Ascending aorta (tissue), 2 donors: ENCODE measurements at places on chromosomes 1 and 21.
A peak's percentile ranks its signal among the peaks of the same experiment; 100 is the strongest.

DNA sequence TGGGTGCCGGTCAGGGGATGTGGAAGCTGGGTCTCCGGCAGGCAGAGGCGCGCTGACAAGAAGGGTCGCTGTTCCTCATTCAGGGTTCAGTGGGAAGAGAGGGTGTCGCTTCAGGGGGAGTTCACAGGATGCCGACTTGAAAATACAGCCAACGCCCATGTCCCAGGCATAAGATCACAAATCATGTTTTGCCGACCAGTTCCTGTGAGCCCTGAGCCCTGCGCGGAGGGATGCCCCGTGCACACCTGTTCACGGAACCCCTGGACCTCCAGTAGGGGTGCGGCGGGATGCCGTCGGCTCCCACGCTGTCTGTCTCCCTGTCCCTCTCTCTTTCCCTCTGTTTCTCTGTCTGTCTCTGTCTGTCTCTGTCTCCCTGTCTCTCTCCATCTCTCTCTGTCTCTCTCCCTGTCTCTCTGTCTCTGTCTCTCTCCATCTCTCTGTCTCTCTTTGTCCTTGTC, 26.8 kb downstream of the TP73 start:
- no peak for DNase-seq

GRCh38 chr21:40080385-40080784, 213.1 kb downstream of the PCP4 start:
- no peak for DNase-seq

DNA sequence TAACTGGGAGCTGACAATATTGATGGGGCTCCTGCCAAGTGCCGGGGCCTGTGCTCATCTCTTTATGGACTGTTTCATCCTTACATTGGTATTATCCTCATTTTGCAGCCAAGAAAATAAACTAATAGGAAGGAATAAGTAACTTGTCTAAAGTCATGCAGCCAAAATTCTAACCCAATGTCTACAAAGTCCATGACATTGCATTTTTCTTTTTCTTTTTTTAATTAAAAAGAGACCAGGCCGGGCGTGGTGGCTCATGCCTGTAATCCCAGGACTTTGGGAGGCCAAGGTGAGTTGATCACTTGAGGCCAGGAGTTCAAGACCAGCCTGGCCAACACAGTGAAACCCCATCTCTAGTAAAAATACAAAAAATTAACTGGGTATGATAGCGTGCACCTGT, 18.8 kb downstream of the DEGS1 start:
- DNase-seq: no peak

DNA sequence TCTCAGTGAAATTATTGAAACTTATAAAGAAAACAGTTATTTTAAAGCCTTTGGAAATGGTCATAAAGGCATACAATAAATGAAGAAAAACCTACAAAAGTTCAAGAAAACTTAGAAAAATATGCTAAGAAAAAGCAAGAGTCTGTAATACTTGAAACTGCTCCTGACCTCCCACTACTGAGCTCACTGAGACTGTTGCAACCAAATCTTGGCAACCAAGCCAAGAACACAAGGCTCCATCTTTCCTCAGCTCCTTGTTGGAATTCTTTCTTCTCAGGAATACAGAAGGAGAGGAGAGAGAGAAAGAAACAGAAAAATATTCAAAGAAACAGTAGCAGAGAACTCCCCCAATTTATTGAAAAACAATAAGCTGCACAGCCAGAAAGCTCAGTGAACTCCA, 160.5 kb downstream of the RASAL2 start:
- no peak for DNase-seq

- no peak for DNase-seq
These were observed 45.9 kb downstream of the CAMSAP2 start for GRCh38 chr1:200784576-200784975.

DNA sequence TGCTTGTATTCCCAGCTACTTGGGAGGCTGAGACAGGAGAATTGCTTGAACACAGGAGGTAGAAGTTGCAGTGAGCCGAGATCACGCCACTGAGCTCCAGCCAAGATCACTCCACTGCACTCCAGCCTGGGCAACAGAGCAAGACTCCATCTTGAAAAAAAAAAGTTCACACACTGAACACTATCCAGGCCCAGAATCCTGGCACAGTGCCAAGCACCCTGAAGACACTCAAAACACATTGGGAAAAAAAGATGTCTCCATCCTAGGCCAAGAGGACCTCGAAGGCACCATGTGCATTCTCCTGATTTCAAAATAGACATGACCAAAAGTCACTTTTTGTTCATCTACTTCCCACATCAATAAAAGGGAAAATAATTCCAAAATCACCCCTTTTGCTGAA, 38.7 kb downstream of the SLC9A1 start:
- DNase-seq: no peak

- DNase-seq: peak; percentile 72
These were observed 57.8 kb downstream of the FOXO6 start for GRCh38 chr1:41418857-41419583.

GRCh38 chr1:37148663-37149062, 114.3 kb upstream of the GRIK3 start:
- no peak for DNase-seq

DNA sequence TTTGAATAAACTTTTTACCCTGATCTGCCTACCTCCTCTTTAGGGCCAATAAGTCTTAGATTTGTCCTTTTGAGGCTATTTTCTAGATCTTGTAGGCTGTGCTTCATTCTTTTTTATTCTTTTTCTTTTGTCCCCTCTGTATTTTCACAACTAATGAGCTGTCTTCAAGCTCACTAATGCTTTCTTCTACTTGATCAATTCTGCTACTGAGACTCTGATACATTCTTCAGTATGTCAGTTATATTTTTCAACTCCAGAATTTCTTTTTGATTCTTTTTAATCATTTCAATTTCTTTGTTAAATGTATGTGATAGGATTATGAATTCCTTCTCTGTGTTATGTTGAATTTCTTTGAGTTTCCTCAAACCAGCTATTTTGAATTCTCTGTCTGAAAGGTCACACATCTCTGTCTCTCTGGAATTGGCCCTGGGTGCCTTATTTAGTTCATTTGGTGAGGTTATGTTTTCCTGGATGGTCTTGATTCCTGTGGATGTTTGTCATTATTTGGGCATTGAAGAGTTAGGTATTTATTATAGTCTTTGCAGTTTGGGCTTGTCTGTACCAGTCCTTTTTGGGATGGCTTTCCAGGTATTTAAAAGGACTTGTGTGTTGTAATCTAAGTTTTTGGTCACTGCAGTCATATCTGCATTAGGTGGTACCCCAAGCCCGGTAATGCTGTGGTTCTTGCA, 11.2 kb upstream of the ATG4C start:
- no peak for DNase-seq

- no peak for DNase-seq
These were observed 687 bp upstream of the ERI3 start for GRCh38 chr1:44355582-44356305.

DNA sequence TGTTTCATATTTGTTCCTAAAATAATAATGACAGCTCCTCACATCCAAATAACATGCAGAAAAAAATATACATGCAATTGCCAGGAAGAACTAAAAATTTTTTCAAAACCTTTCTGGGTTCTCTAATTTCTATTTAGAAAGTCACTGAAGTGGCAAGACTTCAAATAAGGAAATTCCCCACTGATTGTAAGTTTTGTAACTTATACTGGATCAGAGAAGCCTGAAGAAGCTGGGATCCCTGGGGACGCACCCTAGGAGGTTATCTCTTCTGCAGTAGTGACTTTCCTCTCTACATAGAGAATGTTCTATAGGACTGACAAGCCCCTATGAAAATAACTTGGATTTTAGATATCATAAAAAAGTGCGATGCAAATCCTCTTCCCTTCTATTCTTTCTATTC, 182.6 kb downstream of the MRPL39 start:
- DNase-seq: no peak

DNA sequence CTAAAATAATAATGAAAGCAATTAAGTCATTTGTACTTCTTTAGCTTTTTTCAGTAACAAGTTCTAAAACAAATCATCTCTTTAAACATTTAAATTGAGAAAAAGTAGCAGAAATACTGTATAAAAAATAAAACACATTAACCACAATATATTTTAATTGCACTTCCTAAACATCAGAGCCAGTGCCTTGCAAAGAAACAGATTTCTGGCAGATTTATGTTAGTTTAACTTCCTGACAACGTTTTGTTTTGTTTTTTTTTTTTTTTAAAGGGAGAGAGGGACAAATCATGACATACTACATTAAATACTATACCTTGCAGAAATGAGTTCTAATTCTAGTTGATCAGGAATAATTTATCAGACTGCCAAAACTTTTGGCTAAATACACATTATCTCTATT, 11.2 kb downstream of the TMEM59 start:
- no peak for DNase-seq

GRCh38 chr1:205262731-205263171, 35.0 kb downstream of the TMCC2 start:
- DNase-seq: no peak

DNA sequence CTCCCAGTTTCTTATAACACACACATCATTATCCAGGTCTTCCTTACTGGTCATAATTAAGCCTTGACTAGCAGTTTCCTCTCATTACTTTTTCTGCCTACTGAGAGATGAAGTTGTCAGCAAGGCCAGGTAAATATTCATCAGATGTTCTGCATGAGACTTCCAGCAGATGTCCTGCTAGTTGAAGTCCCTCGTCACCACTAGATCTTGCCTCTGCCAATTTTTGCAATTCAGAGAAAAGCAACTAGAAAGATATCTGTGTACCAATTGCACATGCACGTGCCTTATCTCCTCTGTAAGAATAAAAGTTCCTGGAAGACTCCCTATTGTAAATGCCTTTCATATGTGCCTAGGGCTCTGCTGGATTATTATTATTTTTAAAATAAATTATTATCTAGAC, 18.3 kb downstream of the ACKR1 start:
- DNase-seq: no peak

- no peak for DNase-seq
These were observed 30.7 kb downstream of the RNF11 start for GRCh38 chr1:51266791-51267190.
